ENCODE measurements at places on chromosomes 6 and 20.

GRCh38 chr6:141267420-141267819 is 865.3 kb upstream of the GJE1 start:
- no peak for DNase-seq

DNA sequence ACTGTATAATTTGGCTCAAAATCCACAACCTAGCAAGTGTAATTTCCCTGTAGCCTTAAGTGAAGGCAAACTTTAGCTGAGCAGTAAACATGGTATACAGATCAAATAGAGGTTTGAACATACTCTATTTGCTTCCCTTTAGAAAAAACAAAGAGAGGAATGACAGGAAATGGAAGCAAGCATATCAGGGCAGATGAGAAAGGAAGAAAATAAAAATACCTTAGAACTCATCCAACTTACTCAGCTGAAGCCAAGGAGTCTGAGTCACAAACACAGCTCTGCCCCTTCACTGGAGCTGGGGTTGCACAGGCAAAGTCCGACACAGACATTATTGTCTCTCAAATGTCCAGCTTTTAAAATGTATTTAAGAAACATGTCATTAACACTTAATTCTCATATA is 379.9 kb upstream of the IRAK1BP1 start:
- DNase-seq: no peak

DNA sequence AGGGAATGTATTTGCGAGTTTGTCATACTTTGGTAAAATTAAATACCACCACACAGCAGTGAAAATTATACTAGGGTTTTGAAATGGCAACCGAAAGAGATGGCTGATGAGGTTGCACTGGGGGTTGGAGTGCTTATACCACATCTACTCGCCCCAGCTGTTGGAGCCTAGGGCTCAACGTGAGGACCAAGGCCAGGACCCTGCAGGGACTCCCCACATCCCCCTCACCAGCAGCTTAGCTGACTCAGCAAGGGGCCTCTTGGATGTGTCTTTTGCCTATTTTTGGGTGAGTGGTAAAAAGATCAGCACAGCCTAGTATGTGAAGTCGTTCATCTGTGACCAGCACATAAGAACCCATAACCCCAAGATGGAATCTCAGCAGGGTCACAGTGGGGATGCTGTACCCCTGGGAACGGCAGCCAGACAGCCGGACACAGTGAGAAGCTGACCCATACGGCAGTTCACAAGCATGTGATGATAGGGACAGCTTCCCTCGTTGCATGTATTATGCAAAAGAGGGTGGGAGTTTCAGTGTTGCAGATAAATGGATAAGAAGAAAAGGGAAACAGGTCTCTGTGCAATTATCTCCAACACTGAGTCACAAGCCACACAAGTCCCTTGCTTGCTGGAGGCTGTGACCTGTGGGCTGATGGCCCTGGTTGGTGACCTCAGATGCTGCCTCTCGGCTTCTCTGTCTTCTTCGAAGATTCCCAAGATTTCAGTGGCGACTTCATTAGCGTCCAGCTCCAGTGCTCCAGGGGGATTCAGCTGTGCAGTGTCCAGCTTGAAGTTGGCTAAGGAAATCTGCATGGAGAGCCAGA is 20.9 kb upstream of the SPO11 start:
- no peak for DNase-seq

DNA sequence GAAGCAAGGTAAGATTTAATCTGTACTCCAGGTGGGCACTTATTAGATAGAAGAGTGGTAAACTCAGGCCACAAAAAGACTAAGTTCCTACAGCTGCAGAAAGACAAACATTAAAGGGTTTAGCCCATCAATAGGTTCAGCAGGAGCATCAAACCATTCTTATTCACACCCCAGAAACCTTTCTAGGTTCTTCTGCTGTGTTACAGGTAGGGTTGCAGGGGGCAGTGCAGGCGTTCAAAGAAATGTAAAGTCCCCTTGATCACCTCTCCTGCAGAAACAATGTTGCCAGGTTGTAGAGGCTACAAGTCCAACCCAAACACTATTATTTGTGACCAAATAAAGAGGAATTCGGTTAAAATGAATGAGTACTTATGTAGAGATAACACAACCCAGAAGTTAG is 31.8 kb downstream of the PHACTR1 start:
- DNase-seq: no peak

DNA sequence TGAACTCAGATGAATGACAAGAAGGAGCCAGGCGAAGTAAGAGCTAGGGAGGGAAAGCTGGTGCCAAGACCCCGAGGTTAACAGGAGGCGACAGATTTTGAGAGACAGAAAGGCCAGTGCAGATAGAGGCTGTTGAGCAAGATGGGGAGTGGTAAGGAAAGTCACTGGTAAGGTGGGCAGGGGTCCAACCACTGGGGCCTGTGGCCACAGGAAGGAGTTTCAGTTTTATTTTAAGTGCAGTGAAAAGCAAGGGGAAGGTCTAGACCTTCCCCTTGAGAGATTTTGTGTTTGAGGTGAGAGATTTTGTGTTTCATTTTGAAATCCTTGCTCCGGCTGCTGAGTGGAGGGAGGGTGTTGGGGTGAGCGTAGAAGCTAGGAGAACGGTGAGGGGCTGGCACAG is 41.8 kb upstream of the APCDD1L start:
- DNase-seq: no peak
